ENCODE measurements at places on chromosomes 13 and 19. TPM values are rescaled to one million over a fixed set of nuclear protein-coding genes. Genes with fewer than 3 reads are reported as not detected.
A peak's percentile ranks its signal among the peaks of the same experiment; 100 is the strongest.

Gene TMEM272
- 0.20 TPM for total RNA-seq

Gene EDNRB
- 37.2 TPM for total RNA-seq

Gene CYP4F2
- not detected for total RNA-seq

Gene PLVAP
- total RNA-seq = 1.4 TPM

Gene NECTIN2
- total RNA-seq = 193 TPM

Gene CDX2
- 34.6 TPM for total RNA-seq

Gene GRIN2D
- 1.00 TPM for total RNA-seq

Gene SYCN
- 2.5 TPM for total RNA-seq

Gene KASH5
- not detected for total RNA-seq

Gene RPL21
- total RNA-seq = 960 TPM

Gene ICAM1
- 19.9 TPM for total RNA-seq

- no peak for DNase-seq
Observed at GRCh38 chr19:29622166-29623070, 16.3 kb downstream of the POP4 start.

DNA sequence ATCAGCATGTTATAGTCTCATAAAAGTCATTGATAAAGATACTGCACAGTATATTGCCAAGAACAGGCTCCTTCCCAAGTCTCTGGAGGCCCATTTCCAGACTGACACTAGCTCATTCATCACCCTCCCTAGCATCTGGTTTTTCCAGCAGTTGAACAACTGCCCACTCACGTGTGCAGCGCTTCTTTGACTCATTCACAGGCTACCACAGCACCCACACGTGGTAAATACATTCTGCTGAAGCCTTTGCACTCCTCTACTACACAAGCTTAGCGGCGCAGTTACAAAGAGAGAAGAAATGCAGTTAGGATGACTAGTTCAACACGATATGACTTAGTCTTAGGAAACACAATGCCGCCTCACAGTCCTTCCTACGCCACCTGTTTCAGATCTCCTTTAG lies 87.7 kb downstream of the DOCK9 start:
- peak; percentile 48 for DNase-seq

GRCh38 chr13:44629465-44630183 lies 53.5 kb upstream of the TSC22D1 start:
- DNase-seq = no peak

DNA sequence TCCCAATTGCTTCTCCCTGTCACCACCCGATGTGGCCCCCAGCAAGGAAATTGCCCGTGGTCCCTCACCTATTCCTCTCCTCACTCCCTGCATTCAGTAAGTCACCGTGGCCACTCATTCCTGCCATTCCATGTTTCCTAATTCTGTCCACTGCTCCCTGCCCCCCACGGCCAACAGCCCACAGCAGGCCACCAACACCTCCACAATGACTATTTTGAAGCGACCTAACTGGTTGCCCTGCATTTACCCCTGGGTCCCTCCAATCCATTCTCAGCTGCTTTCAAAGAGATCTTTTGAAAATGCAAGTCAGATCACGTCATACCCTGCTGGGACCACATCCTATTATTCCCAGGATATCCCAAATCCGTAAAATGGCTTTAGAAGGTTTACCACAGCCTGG lies 210.4 kb downstream of the DCLK1 start:
- DNase-seq = no peak

DNA sequence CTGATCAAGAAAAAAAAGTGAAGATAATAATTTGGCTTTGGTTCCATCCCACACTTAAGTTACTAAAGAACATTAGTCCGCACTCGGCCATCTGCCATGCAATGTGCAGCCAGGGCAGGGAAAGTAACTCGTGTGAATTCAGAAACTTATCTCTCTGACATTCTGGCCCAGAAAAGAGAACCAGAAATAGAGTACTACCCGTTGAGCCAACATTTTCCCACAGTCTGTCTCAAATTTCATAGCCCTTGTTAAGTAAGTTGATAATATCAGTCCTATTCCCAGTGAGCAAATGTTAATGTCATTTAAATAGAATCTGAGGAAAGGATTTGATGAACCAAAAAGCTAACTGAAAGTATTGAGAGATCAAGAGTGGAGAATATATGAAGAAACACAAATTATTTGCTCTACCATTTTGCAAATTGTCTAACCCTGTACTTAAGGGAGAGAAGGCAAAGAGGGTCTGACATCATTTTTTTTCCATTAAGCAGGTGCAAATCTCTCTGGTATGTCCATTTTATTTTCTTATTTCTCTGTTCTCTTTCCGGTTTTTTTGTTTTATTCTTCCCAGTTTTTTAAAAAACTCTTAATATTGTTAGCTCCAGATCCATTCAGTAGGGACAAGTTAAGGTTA lies 156.3 kb downstream of the NDFIP2 start:
- no peak for DNase-seq

DNA sequence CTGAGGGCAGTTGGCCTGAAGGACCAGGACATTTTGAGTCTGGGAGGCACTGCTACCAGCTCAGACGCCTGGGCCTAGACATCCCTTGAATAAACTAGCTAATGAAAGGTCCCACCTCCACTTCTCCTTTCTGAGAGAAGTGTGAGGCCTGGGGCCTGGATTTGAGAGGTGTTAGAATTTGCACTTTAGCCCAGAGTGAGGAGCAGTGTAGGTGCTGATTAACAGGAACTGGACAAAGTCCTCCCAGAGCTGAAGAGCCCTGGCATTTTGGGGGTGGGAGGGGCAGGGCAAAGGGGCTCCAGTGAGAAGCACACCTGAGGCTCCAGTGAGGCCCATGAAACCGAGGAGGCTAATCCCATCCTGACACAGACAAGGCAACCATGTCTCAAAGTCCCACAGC lies 15.2 kb upstream of the SLC1A5 start:
- DNase-seq = peak; percentile 43

DNA sequence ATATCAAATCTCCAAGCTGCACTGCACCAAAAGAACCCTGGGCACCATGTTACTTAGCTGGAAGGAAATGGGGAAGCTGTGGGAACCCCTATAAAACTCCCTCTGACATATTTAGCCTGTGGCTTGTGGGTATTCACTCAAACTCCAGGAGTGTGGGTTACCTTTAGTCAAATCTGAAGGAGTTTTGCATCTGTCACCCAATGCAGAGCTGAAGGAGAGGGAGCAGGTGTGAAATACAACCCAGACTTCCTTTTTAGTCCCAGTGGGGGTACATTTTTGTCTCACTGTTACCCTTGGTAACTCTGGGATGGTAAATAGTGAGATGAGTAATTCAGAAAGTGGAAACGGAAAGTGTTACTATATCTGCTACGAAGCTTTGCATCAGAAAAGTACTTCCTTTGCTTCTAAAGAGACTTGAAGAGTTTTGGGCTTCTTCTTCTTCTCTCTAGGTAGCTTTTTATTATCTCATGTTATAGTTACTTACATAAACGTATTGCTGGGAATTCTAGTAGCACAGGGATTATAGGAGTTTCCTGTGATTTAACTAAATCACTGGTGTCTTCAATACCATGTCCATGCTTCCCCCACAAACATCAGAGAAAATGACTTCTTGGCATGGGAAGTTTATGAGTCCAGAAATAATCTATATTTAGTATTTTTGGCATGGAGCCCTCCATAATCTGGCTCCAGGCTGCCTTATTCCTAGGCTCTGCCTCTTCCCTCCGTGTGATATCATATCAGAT lies 105.9 kb downstream of the AKAP11 start:
- no peak for DNase-seq

DNA sequence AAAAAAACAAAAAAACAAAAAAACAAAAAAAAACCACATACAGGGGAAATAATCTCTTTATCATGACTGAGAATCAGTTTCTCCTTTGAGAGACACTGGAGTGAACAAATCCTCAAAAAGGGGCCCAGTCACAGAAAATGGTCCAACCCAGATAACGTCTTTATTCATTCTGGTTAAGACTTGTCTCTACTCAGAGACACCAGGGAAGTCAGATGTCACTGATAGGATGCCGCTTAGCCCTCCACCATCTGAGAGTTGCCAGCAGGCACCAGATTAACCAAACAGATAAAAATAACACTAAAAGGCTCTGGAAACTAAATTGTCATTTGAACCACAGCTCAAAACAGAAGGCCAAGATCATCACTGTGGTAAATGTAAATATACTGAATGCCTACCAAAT lies 1163.4 kb upstream of the ATXN8OS start:
- no peak for DNase-seq

GRCh38 chr13:112184261-112184660 lies 117.3 kb downstream of the SOX1 start:
- DNase-seq = no peak

DNA sequence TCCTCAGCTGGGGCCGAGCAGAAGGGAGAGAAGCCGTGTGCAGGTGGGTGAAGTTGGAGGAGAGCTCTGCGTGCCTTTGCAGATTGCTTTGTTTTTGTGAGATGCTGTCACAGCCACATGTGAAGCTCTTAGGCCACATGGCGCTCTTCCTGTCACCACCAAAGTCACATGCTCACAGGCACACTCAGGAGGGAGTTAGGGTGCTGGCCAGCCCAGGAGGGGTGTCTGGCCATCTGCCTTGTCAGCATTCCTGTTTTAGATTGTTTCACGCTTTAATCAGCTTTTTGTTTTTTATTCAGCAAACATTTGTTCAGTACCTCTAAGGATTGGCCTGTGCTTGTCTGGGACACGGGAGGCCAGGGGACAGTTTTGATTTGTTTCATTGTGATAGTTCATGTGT lies 21.9 kb downstream of the GPATCH1 start:
- DNase-seq = no peak

- DNase-seq = peak; percentile 98
Observed at GRCh38 chr19:48634424-48635262, 2.5 kb downstream of the DBP start.

DNA sequence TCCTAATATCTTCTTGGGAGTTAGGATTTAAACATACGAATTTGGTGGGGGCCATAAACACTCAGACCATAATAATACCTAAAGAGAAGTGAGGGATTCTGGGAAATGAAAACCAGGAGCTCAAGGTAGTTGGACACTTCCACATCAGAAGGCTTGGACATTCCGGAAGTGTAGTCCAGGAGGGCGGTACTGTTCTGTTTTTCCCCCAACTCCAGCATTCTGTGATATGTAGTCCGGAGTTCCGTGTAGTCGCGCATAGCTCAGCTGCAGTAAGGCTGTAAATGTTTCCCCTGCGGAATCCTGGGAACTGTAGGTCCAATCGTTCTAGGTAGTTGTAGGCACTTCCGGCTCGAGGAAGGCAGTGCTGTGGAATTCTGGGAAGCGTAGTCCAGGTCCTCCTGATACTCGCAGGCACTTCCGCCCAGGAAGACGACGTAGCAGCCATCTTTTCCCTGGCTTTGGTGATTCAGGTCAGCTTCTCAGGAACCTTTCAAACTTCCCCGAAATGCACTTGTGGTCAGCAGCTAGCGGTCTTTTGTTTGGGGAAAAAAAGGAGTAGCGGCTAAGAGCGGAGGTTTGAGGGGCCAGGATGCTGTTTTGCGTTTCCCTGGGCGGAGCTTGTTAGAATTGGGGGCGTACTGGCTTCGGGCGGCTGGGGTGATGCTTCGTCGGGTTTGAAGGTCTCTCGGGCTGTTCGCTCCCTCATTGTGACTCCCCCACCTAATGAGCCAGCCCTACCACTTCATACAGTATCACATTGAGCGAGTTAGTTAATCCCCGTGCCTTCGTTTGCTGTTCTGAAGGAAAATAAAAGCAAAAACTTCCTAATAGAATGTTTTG lies at the start of gene ZNF226:
Gene ZNF226, plus strand, starts transcription at position 428 of the 840 bp plus-strand sequence. CDS start 4,981 bp downstream, outside the sequence.
- peak; percentile 97 for DNase-seq

- no peak for DNase-seq
Observed at GRCh38 chr19:13882836-13883235, 5.9 kb downstream of the NANOS3 start.

DNA sequence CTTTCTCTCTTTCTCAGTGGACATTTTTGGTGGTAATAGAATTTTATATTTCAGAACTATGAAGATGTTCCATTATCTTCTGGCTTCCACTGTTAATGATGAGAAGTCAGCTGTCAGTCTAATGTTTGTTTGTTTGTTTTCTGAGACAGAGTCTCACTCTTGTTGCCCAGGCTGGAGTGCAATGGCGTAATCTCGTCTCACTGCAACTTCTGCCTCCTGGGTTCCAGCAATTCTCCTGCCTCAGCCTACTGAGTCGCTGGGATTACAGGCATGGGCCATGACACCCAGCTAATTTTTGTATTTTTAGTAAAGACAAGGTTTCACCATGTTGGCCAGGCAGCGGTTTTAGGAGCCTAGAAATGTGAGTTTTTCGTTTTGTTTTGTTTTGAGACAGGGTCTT lies 4.7 kb downstream of the ZNF317 start:
- no peak for DNase-seq

DNA sequence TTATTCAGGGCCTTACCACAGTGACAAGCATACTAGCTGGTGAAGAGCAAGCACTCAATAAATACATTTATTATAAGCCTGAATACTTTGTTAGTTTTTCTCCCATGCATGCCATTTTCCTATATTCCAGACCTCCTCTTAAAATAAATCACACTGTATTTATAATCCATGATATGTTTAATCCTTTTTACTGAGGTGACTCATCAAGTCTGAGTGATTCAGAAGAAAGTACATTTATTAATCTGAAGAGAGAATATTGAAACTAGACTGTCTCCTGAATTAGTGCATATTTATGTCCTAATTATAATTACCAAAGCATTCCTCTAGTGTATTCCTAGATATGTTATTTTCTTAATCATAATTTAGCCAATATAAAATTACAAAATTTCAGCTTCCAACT lies 323.3 kb downstream of the NALCN start:
- DNase-seq = no peak

DNA sequence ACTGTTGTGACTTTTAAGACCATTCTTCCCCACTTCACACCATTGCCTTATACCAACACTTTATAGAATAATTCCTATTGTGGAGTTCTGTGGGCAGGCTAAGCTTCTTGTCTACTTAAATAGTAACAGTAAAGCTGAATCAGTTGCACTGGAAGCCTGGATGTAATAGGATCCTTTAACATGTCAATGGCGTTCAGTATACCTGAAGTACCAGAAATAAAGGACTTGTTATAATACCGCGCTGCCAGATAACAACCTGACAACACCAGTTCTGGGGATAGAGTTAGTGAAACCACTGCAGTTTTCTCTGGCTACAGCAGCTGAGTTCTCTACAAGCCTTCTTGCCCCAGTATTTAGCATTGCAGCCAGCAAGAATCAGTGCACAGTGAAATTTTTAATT lies 52.0 kb upstream of the TNFRSF19 start:
- DNase-seq = no peak

DNA sequence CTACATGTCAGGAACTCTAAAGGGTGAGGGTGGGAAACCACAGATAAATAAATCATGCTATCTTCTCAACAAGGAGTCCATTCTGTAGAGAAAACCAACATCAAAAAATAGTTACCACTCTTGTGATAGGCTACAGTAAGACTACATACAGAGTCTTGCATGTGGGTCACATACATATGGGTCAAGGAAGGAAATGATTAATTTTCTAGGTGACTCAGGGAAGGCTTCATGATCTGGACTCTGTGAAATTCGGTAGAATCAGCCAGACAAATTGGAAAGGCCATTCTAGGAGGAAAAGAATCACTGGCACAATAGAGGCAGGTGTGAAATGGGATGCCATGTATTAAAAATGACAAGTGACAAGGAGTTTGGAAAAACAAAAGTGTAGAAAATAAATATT lies 638.9 kb downstream of the LIG4 start:
- DNase-seq = no peak

GRCh38 chr19:33681081-33681680 lies 59.4 kb downstream of the CHST8 start:
- no peak for DNase-seq
